ENCODE measurements at places on chromosomes 4 and X.

GRCh38 chr4:622071-622995, 3.0 kb upstream of the PDE6B start:
- DNase-seq = no peak

GRCh38 chr4:19213388-19213787, 1038.3 kb upstream of the SLIT2 start:
- no peak for DNase-seq

DNA sequence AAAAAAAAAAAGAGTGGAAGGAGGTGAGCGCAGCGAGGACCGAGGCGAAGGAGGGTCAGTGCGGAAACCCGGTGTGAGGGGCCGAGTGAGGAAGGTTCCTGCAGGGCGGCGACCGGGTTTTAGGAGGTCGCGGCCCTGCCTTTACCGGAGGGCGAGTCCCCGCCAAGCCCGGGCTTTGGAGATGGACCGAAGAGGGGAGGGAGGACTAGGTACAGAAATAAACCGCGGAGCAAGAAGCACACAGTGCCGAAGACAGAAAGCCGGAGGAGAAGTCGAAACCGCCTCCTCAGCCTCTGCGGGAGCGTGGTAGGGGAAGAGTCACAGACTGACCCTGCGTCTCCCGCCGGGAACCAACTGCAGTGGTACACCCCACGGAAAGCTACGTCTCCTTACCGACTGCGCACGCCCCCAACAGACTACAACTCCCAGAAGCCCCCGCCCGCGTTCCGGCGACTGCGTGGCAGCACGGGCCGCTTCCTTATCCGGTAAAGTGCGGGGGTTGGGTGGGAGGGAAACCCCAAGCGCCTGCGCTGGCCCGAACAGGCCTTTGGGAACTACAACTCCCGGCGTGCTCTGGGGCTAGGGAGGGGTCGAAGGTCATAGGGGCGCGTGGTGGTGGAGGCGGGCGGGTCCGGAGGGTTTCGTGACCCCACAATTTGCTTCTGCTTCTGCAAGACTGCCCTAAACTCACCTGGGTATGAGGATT, at the start of gene NFXL1:
NFXL1 (minus strand) TSS at position 364 of the 706 bp plus-strand sequence. CDS start 380 bp downstream, outside the sequence.
- peak; percentile 92 for DNase-seq

GRCh38 chr4:133145758-133146573, 3.1 kb upstream of the PCDH10 start:
- DNase-seq = no peak

DNA sequence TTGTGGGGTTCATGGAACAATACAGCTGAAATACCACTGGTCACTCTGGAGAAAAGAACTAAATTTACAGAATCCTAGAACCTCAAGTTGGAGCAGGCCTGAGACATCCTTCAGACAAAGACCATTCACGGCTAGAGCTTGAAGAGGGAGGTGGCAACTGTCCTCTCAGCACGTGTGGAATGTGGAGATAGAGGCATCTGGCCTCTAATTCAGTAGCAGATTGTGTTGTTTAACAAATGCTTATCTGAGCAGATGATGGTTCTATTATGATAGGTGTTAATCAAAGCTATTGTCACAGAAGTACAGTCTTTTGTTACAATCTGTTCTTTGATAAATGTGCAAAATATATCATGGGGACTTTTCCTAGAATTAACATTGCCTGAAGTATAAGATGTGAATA, 121.7 kb upstream of the KCNIP4 start:
- DNase-seq = no peak

- no peak for DNase-seq
Measured at GRCh38 chr4:147371661-147372060, 109.2 kb upstream of the EDNRA start.

DNA sequence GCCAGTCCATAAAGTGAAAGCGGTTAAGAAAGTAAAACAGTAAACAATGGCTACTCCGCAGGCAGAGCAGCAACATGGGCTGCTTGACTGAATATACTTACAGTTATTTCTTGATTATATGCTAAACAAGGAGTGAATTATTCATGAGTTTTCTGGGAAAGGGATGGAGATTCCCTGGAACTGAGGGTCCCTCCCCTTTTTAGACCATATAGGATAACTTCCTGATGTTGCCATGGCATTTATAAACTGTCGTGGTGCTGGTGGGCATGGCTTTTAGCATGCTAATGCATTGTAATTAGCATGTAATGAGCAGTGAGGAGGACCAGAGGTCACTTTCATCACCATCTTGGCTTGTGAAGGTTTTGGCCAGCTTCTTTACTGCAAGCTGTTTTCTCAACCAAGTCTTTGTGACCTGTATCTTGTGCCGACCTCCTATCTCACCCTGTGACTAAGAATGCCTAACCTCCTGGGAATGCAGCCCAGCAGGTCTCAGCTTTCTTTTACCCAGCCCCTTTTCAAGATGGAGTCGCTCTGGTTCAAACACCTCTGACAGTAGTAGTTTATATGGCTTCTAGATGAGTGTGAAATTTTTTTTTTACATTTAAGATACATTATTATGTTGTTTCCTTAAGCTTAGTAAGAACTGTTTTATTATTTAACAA, 514.8 kb upstream of the TENM3 start:
- no peak for DNase-seq

GRCh38 chr4:127503111-127503510, 129.6 kb upstream of the INTU start:
- DNase-seq = no peak

DNA sequence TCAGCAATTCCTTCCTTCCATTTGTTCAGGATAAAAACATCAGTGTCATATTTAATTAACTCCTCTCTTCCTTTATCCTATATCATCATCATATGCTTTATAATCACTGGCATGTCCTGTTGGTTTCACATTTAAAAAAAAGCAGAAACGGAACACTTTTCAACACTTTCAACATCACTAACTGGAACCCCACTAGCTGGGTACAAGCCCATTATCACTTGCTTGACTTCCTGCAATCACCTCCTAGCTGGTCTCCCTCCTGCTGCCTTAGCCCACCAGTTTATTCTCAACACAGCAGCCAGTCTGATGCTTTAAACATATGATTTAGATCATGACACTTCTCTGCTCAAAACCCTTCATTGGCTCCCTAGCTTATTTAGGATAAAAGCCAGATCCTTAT, 116.4 kb upstream of the LSM6 start:
- DNase-seq = no peak

DNA sequence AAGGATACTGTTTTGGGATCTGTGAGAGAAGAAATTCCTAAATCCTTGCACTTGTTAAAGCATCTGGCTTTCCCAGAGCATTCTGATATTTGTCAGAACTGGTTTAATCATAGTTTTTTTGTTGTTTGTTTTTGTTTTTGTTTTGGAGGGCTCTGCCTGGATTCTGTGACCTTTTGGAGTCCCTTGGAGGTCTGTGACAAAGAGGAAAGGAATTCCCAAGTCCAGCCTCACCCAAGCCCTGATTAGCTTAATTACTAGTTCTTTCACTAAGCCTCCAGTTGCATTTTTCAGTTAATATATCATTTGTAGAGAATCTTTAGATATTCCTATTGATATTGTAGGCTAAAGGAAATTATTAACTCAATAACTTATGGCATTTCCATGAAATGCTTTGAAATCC, 711 bp downstream of the ACE2 start:
- no peak for DNase-seq

GRCh38 chr4:31662951-31663350, 942.8 kb downstream of the PCDH7 start:
- no peak for DNase-seq

DNA sequence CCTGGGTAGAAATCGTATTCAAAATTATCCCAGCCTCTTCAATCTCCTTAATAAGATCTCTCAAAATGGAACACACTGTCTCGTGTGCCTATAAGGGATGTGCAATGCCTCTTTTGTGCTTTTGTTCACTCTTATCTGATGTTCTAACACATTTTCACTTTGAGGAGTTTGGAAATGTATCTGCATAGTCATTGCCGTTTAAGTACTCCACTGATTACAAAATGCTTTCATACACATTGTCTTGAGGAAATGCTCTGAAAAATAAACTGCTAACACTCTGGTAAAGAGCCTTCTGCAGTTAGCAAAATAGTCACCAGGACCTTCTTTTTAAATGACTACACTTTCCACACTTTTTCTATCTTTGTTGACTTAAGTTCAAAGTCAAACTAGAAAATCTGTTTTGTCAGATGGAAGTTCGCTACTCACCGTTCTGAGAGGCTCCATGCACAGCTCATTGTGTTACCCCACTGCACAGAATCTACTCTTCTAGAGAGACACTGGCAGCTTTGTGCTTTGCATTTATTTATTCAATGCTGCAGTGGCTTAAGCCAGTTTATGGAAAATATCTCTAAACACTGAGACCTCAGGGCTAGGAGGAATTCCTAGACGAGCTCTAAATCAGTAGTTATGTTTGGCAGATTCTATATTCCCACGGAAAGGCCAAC, 159.0 kb downstream of the CHIC2 start:
- DNase-seq = no peak

DNA sequence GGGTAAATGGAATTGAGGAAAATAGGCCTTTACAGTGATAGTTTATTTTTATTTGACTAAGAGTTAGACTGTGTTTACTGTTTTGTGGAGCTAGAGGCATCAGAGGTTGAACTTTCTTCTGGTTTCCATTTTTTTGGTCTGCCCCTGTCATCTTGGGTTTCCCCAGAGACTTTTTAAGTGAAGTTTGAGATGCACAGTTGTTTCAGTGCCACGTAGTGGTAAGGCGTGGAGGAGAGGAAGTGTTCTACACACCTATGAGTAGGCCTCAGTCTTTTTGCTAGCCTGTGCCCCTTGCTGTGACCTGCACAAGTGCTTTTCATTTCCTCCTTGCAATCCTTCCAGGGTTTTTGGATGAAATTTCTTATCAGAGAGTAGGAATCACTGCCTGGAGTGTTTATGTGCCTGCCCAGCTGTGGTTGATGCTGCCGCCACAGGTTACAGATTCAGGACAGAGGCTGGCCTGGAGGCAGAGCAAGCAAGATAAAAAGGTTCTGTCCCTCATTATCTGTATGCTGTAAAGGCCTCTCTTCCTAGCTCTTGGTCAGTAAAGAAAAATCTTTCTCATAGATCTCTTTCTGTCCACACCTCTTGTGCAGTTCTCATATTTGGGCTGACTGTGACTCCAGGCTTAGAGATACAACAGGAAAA, 12.5 kb upstream of the HSFX4 start:
- DNase-seq = no peak

- no peak for DNase-seq
Measured at GRCh38 chrX:44239036-44239435, 104.4 kb downstream of the EFHC2 start.

DNA sequence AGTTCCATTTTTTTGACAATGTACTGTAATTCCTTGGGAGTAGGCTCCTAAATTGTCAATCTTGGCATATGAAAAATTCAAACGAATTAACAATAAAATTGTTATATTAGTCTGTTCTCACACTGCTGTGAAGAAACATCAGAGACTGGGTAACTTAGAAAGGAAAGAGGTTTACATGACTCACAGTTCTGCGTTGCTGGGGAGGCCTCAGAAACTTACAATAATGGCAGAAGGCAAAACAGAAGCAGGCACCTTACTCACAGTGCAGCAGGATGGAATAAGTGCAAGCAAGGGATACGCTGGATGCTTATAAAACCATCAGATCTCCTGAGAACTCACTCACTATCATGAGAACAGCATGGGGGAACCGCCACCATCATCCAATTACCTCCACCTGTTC, 246.4 kb upstream of the TRAM1L1 start:
- no peak for DNase-seq

- no peak for DNase-seq
Measured at GRCh38 chr4:147839200-147839599, 107.3 kb downstream of the ARHGAP10 start.

DNA sequence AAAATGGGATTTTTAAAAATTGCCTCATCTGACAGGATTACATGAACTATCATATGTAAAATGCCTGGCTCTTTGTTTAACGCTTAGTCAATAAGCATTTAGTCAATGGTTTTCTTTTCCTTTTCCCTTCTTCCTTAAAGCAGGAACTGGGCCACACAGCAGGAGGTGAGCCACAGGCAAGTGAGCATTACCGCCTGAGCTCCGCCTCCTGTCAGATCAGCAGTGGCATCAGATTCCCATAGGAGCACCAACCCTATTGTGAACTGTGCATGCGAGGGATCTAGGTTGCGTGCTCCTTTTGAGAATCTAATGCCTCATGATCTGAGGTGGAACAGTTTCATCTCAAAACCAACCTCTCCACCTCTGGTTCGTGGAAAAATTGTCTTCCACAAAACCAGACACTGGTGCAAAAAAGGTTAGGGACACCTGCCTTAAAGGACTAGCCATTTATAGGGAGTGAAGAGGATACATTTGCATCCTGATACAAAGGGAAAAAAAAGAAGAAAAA, 306.1 kb downstream of the FBXW7 start:
- DNase-seq = no peak

DNA sequence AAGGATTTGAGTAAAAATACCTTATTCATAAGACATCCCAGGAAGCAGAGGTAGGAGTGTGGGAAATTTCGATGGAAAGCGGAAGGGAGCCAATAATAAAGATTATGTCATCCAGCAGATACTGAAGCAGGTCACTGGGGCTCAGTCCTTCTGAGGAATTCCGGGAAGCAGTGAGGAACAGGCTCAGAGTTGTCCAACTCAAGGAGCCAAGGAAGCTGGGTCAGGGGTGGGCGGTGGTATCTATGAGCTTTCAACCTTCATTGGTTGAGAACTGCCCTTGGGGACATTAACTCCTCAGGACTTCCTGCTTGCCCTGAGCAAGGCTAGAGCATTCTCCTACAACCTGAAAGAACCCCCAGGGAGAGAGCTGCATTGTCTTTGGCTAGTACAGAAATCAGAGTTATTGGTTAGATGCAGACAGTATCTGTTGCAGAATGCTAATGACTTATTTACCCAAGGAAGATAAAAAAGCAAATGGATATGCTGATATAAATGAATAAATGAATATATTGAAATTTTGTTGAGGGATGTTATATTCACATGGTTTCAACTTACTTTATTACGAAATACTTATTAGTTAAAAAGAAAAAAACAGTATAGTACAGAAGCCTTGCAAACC, 68.2 kb downstream of the DMP1 start:
- no peak for DNase-seq

- DNase-seq = no peak
Measured at GRCh38 chrX:10254739-10255138, 98.0 kb downstream of the CLCN4 start.

- no peak for DNase-seq
Measured at GRCh38 chrX:68571610-68572311, 72.9 kb downstream of the YIPF6 start.

Data from stimulated activated CD4-positive, alpha-beta T cell treated with anti-CD3 and anti-CD28 coated beads, Interleukin-1b, Interleukin-23, amount 100 ng/mL, for 4 hours (primary cell).